ENCODE measurements at places on chromosomes 6 and 20.
A peak's percentile ranks its signal among the peaks of the same experiment; 100 is the strongest.

- DNase-seq, result no peak
These were observed 65.5 kb upstream of the GCM1 start for GRCh38 chr6:53214172-53214571.

DNA sequence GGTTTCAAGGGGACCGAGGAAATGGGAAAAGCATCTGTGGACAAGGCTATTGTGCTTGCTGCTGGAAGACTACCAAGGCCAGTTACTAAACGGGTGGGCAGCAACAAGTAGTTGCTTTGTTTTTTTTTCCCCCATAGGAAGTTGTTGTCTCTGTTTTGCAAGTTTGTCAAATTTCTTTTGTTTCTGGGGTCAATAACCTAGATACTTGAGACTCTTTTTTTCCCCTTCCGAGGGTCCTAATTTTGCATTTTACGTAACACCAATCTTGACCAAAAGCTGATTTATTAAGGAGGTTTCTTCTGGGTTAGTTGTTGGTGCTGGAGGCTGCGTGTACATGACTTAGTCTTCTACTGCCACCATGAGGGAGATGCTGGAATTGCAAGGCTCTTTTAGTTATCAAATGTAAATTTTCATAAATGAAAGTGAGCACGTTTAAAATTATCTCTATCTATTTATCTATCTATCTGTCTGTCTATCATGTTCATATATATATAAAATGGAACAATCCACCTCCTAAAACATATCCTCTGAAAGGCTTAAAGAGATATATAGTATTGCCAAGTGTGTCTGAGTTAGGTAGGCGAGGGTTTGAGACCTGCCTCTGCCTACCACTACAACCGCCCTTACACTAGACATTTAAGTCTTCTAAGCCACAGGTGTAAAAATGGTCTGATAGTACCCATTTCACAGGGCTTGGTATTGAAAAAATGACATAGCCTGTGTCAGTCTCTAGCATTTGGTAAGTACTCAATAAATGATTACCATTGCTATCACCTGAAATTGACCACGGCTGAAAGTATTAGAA, 60.2 kb downstream of the GCLC start:
- DNase-seq, result no peak

GRCh38 chr6:135202836-135203235, 21.7 kb downstream of the MYB start:
- no peak for DNase-seq

- DNase-seq, result peak; percentile 21
These were observed 91.9 kb downstream of the FAM217A start for GRCh38 chr6:3987053-3987452.

GRCh38 chr6:105790635-105791034, 295.5 kb upstream of the PRDM1 start:
- DNase-seq, result no peak

- no peak for DNase-seq
These were observed 324.2 kb downstream of the TPBG start for GRCh38 chr6:82687855-82688254.

DNA sequence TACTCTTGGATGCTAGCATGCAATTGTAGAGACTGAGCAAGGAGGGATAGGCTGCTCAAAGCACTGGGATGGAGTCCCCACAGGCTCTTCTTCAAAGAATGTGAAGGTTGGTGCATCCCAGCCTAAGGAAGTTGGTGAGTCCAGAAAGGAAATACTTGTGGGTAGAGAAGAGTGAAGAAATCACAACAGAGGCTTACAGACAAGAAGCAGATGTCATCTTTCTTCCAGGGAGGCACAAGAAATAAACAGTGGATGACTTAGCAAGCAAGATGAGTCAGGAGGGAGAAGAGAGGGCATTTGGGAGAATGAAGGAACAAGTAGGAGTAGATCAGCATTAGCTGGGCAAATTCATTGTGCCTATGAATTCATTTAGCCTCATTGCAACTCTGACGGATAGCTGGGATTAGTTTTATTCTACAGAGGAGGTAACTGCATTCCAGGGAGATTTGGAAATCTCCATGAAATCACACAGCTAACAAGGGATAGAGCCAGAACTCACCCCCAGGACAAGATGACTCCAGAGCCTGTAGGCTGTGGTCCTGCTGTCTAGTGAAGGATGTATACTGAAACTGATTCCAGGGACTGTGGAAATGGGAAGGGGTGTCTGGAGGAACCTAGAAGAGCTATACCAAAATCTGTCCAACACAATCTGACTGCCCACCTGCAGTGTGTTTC, 125.8 kb upstream of the SPTLC3 start:
- no peak for DNase-seq

GRCh38 chr20:50838707-50839385, 44.0 kb downstream of the BCAS4 start:
- no peak for DNase-seq

GRCh38 chr6:15677822-15678221, 15.0 kb upstream of the DTNBP1 start:
- no peak for DNase-seq

DNA sequence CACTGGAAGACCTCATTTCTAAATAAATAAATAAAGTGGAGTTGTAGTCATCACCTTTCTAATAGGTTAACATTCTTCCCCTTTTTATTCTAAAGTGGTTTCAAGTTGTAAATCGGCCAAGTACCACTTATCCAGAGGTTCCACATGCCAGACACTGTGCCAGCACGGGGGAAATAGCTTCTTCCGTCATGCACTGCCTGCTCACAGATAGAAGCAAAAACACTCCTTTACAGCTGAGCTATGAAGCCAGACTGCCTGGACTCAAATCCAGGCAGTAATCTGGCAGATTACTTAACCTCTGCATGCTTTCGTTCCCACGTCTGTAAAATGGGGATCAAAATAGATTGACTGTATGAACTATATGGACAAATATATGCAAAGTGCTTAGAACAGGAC, 17.2 kb upstream of the SCML4 start:
- DNase-seq, result no peak

GRCh38 chr6:99307295-99307907, 42.1 kb downstream of the FAXC start:
- DNase-seq, result no peak

- no peak for DNase-seq
These were observed 98.5 kb downstream of the ARMC2 start for GRCh38 chr6:108946695-108947094.

- no peak for DNase-seq
These were observed 185.0 kb downstream of the ANKRD60 start for GRCh38 chr20:58043236-58044140.

Data from retinal pigment epithelial cell (primary cell).